Activated CD4-positive, alpha-beta memory T cell treated with anti-CD3 and anti-CD28 coated beads for 36 hours (primary cell): ENCODE measurements at places on chromosomes 2 and 18. TPM values are rescaled to one million over a fixed set of nuclear protein-coding genes. Genes with fewer than 3 reads are reported as not detected.
A peak's percentile ranks its signal among the peaks of the same experiment; 100 is the strongest.

DNA sequence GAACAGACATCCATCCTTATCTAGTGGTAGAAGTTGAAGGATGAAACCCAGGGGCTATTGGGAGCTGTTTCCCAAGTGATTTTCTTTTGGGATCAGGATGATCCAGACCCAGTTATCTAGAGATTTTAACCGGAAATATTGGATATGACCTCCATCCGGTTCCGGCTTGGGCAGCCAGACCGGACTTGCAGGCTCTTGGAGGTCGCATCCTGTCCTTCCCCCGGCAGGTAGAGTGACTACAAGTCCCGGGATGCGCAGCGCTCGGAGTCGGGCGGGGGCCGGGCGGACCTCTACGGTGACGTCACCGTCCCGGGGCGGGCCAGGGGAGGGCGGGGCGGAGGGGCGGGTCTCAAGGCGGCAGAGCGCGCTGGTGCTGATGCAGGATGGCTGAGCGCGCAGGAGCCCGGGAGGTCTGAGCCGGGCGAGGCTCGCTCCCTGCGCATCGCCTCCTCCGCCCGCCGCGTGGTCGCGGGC, at the start of gene KIF5C:
Gene KIF5C, plus strand, starts transcription at position 360 of the 474 bp plus-strand sequence. CDS start 391 bp downstream, outside the sequence.
- H3K27ac ChIP-seq = peak within 1 kb of the TSS; percentile 38
- peak within 1 kb of the TSS; percentile 86 for H3K4me3 ChIP-seq
- peaks cover 13% of the 10 kb centered on the region for H3K4me1 ChIP-seq

DNA sequence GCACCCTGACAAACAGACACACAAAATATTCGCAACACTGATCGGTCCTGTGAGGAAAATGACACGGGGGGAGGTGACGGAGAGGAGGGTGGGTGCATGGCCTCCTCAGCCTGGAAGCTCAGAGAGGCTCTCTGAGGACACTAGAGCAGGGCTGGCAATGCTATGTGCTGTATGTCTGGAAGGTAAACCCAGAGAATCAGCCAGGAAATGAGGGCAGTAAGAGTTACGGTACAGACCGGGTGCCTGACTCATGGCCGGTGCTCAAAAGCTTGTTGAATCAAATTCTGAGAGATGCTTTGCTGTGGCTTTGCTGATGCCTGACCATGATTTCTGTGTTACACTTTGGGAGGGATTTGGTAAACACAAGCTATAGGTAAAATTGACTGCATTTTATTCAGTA, 81.9 kb downstream of the CCDC93 start:
- no peak overlapping the region for H3K27ac ChIP-seq
- no peaks in the 10 kb centered on the region for H3K27me3 ChIP-seq
- DNase-seq = no peak
- peaks cover 93% of the 10 kb centered on the region for H3K36me3 ChIP-seq
- no peaks in the 10 kb centered on the region for H3K4me1 ChIP-seq
- H3K4me3 ChIP-seq = no peak overlapping the region

DNA sequence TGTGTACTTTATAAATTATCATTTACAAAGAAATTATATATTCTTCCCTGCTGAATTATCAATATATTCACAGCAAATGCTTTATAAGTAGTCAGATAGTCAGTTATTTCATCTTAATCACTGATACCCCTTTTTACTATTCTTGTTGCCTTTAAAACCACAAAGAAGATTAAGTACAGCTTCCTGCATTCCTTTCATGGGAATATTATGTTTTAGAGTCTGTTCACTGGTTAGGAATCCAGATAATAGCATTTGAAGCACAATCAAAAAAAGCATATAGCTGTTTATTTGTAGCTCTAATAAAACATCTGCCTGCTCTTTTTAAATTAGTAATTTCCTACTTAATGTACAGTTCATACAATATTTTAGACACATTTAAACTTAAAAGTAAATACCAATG, 508.9 kb downstream of the FBXO15 start:
- H3K4me3 ChIP-seq = no peak overlapping the region
- DNase-seq = no peak
- no peaks in the 10 kb centered on the region for H3K36me3 ChIP-seq
- no peak overlapping the region for H3K27ac ChIP-seq

DNA sequence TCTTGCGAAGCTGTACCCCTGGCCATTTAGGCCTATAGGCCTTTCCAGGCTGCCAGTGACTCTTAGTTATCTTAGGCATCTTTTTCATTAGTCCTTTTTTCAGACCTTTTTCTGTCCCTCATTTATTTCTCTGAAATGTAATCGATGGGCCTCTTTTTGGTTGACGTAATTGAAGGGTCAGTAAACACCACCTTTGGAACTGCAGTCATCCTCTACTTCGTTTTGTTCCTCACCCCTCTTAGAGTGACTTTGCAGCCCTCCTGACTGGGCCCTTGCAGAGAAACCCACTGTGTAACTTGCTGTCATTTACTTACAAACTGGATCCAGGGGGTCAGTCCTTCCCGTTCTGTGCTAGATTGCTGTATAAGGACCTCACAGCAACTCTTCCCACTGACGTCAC, 23.2 kb downstream of the CENPO start:
- H3K36me3 ChIP-seq = peaks cover 63% of the 10 kb centered on the region
- H3K4me3 ChIP-seq = no peak overlapping the region
- H3K27ac ChIP-seq = no peak overlapping the region
- DNase-seq = no peak
- no peaks in the 10 kb centered on the region for H3K4me1 ChIP-seq

DNA sequence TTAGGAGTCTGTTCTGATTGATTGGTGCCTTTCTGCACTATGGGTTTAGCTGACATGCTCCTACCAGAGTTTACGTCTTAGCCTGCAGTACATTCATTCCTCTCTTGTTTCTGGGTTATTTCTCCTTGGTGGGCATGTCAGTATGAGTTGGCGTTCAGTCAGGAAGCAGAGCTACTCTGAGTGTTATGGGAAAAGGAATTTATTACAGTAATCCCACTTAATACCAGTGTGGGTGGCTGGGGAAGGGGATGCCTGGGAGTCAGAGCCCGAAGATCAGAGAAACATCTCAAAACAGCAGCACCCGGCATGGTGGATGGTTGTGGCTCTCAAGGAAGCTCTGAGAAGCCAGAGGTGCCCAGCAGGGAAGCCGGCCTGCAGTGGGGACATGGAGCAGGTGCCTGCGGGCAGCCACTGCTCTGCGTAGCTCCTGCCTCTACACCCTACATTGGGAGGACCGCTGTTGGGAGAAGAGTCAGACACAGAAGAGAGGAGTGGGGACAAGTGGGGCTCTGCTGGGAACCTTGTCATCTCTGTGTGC, 48.9 kb downstream of the RAB31 start:
- H3K27me3 ChIP-seq = peaks cover 18% of the 10 kb centered on the region
- no peaks in the 10 kb centered on the region for H3K4me1 ChIP-seq
- H3K36me3 ChIP-seq = no peaks in the 10 kb centered on the region
- no peak overlapping the region for H3K27ac ChIP-seq
- no peak overlapping the region for H3K4me3 ChIP-seq

The CCDC141 gene
- 1.3 TPM for total RNA-seq

GRCh38 chr2:98870516-98871158, 65.4 kb downstream of the CRACDL start:
- no peaks in the 10 kb centered on the region for H3K36me3 ChIP-seq
- H3K27me3 ChIP-seq = no peaks in the 10 kb centered on the region
- H3K27ac ChIP-seq = no peak overlapping the region
- no peak for DNase-seq
- no peak overlapping the region for H3K4me3 ChIP-seq

GRCh38 chr2:40168032-40168431, 283.9 kb downstream of the SLC8A1 start:
- no peaks in the 10 kb centered on the region for H3K4me1 ChIP-seq
- H3K36me3 ChIP-seq = no peaks in the 10 kb centered on the region
- no peaks in the 10 kb centered on the region for H3K27me3 ChIP-seq
- no peak overlapping the region for H3K27ac ChIP-seq

- peak overlapping the region; percentile 84 for H3K27ac ChIP-seq
- no peak for DNase-seq
- H3K4me3 ChIP-seq = no peak overlapping the region
- no peaks in the 10 kb centered on the region for H3K27me3 ChIP-seq
- peaks cover 19% of the 10 kb centered on the region for H3K36me3 ChIP-seq
- peaks cover 22% of the 10 kb centered on the region for H3K4me1 ChIP-seq
Measured at GRCh38 chr18:9244376-9244775, 90.2 kb upstream of the TWSG1 start.

The LCT gene
- 0.02 TPM for total RNA-seq

- H3K4me3 ChIP-seq = no peak overlapping the region
- H3K4me1 ChIP-seq = no peaks in the 10 kb centered on the region
- H3K36me3 ChIP-seq = no peaks in the 10 kb centered on the region
- DNase-seq = no peak
- H3K27ac ChIP-seq = no peak overlapping the region
- peaks cover 18% of the 10 kb centered on the region for H3K27me3 ChIP-seq
Measured at GRCh38 chr18:11728249-11728648, 39.2 kb downstream of the GNAL start.

DNA sequence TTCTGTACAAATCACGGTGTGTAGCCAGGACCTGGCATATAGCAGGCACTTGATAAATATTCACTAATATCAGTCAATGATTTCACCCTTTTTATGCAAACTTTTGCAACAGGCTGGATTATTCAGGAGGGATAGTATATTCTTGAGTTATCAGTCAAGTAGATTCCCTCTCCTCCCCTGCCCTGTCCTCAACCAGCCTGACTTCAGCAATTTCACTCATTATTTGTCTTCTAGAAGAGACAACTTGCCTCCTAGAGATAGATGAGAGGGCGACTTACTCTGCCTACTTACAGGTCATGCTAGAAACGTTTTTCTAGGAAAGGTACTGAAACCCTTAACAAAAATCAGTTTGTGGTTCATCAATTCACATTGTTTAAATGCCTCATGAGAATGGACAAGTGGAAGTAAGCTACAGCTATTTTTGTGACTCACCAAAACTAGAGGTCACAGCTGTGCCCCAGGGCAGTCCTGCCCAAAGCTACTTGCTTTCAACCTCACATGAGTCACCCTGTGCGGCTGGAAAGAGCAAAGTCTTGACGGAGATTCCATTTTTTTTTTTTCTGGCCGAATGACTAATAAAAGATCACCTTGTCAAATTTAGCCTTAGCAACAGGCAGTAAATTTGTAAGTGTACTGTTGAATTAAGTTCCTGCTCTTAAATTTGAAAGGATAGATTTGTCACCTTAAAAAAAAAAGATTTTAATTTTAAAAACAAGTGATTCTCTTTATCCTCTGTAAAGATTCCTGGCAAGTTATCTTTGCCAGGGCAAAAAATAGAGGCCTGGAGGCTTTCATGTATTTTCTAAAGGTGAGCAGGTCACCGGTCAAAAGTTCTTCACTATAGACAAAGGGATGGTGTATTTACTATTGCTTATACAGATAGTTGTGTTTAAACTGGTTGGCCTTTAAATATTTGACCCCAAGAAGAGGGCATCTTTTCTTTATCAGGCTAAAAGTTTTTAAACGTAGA, 109.0 kb upstream of the SLC35G4 start:
- H3K27ac ChIP-seq = no peak overlapping the region
- H3K4me3 ChIP-seq = no peak overlapping the region
- H3K27me3 ChIP-seq = peaks cover 2% of the 10 kb centered on the region
- DNase-seq = no peak
- H3K36me3 ChIP-seq = no peaks in the 10 kb centered on the region

- H3K4me3 ChIP-seq = no peak overlapping the region
- H3K4me1 ChIP-seq = no peaks in the 10 kb centered on the region
- no peak overlapping the region for H3K27ac ChIP-seq
- H3K36me3 ChIP-seq = no peaks in the 10 kb centered on the region
- peaks cover 6% of the 10 kb centered on the region for H3K27me3 ChIP-seq
Measured at GRCh38 chr2:173205375-173205774, 129.7 kb downstream of the MAP3K20 start.

DNA sequence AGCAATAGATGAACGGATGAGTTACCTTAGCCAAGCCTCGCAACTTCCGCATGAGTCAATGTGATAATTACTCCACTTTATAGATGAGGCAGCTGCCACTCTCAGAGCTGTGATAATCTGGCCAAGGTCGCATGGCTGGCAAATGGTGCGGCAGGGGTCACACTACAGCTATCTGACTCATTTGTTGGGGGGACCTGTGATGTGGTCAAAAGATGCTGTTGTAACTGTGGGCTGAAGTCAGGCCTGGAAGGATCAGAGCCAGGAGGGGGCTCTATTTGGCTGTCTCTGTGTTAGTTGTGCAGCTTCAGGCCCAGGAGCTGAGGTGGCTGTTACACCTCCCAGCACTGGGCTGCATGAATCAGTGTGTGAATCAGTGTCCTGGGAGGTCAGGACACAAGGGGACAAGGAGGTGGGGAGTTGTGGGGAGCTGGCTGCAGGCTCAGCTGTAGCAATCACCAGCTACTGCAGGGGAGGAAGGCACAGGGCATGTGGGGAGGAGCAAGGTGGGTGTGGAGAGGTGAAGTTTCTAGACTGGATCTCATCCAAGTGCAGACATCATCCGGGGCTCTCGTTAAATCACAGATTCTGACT, 33.1 kb downstream of the NGEF start:
- peaks cover 12% of the 10 kb centered on the region for H3K27me3 ChIP-seq
- H3K36me3 ChIP-seq = no peaks in the 10 kb centered on the region
- no peak overlapping the region for H3K4me3 ChIP-seq

The MOGAT1 gene
- total RNA-seq = not detected

The RFTN2 gene
- total RNA-seq = not detected

The KIAA2012 gene
- total RNA-seq = not detected

GRCh38 chr2:171469176-171469575, 35.1 kb downstream of the DCAF17 start:
- H3K27me3 ChIP-seq = no peaks in the 10 kb centered on the region
- H3K36me3 ChIP-seq = peaks cover 32% of the 10 kb centered on the region

GRCh38 chr2:143177096-143177786, 48.0 kb downstream of the ARHGAP15 start:
- peak overlapping the region; percentile 82 for H3K27ac ChIP-seq
- H3K4me1 ChIP-seq = peaks cover 53% of the 10 kb centered on the region
- H3K27me3 ChIP-seq = no peaks in the 10 kb centered on the region
- peaks cover 25% of the 10 kb centered on the region for H3K36me3 ChIP-seq
- no peak for DNase-seq
- peak overlapping the region; percentile 70 for H3K4me3 ChIP-seq
